ENCODE measurements at places on chromosomes 6 and 20.

DNA sequence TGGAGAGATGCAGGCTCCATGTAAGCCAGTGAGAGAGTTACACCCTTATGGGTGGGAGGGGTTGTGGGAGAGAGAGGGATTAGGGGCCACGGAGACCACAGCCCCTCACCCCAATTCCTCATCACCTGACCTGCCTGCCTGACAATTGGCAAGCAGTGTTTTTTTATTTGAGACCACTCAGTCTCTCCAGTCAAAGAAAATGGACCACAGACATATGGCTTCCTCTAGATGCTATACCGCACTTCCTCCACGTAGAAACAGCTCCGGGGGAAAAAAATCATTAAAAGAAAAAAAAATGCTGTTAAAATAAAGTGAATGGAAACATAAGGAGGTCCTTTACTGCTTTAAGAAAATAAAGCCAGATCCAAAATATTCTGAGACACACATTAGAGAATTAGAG, 152.7 kb downstream of the MYLK4 start:
- DNase-seq = no peak

- no peak for DNase-seq
Measured at GRCh38 chr6:10310826-10311225, 104.0 kb downstream of the TFAP2A start.

DNA sequence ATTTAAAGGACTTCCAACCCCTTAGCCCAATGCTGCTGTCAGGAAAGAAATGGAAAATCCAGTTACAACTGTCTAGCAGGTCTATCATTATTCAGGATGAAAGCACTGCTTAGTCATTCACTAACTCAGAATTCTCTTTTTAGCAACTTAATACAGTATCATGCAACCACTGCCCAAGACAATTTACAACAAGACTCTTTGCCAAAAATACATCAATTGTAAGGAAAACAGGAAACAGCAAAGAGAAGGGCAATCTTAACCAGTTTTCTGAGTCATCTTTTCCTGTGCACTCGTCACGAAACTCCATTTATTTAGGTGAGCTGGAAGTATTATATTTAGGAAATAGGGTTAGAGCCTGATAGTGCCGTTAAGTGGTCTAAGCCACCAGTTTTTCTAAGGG, 1197.7 kb upstream of the CITED2 start:
- no peak for DNase-seq

GRCh38 chr6:87858440-87858839, 156.4 kb upstream of the AKIRIN2 start:
- no peak for DNase-seq

DNA sequence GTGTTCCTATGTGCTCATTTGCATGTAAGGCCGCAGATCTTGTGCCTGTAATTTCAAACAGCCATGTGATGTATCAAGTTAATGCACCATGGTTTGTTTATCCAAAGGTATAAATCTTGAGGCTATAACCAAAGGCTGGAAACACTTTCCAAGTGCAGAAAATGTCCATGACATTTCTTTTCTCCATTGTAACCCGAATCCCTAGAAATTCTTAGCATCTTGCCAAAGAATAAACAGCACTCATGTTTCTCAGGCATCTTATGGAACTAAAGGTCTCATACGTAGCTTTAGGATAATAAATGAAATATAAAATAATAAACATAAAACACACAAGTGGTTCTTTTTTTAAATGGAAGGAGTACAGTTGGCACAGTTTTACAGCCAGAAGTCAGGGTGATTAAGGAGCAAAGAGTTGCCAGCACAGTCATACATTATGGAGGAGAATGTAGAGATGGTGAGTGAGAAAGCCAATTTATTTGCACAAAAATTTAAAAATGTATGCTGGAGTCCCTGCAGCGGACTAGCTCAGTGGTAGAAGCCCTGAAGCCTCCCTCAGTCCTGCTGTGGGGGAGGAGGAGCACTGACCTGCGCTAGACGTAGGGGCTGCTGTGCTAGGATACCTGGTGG, 18.0 kb downstream of the CDH26 start:
- no peak for DNase-seq

DNA sequence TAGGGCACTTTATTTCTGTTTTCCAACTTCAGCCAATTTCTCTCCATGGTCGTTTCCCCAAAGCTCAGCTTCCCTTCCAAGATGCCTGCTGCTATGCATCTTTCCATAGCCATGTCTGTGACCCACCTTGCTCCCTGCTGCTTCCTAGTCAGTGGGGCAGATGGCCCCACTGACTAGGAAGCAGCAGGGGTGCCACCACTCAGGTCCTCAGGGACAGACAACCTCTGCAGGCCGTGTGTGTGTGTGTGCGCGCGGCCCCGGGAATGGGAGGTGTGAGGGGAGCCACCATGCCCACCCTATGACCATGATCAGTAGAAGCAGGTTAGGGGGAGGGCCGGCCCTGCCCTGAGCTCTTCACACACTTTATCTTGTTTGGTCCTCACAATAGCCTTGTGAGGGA, 2.7 kb upstream of the IP6K3 start:
- no peak for DNase-seq

- no peak for DNase-seq
Measured at GRCh38 chr6:132310921-132311320, 90.4 kb downstream of the MOXD1 start.

- no peak for DNase-seq
Measured at GRCh38 chr6:79671600-79672266, 40.6 kb downstream of the SH3BGRL2 start.

GRCh38 chr6:52545406-52546119, 31.3 kb downstream of the TRAM2 start:
- DNase-seq = no peak

- DNase-seq = peak; percentile 78
Measured at GRCh38 chr6:21588481-21589351, 4.8 kb upstream of the SOX4 start.

DNA sequence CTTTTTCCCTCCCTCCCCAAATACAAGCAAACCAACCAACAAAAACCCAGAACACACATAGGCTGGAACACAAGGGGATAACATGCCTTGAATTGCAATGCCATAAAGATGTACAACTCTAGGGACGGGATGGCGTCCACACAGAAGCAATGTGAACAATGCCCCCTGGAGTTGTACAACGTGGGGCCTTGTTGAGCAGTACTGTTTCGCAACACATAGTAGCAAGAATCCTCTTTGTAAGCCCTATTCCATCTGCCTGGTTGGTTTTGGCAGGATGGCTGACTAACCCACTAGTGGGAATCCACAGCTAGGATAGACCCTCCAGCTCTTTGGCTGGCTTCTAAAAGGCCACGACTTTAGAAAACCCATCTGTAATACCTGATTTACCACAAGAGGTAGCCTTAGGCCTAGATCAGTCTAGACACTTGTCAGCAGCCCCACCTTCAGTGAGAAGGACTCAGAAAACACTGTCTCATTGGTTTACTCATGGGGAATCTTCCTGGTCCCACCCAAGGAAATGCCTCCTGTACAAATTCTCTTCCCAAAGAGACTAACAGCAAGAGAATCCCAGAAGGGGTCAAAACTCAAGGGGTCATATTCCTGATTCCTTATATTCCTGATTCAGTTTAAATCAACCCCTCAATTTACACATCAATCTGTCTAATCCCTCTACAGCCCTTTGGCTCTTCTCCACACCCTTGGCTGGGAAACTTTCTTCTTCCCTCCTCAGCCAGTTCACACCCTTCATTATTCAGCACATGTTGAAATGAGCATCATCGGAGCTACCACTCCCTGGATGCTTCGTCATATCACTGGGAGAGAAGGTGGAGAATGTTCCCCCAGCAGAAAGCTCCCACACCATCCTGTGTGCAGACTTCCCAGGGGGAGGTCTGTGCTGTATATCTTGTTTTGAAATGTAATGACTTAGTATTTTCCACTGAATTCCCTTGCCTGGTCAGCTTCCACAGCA, 622.4 kb upstream of the FLRT3 start:
- DNase-seq = no peak

DNA sequence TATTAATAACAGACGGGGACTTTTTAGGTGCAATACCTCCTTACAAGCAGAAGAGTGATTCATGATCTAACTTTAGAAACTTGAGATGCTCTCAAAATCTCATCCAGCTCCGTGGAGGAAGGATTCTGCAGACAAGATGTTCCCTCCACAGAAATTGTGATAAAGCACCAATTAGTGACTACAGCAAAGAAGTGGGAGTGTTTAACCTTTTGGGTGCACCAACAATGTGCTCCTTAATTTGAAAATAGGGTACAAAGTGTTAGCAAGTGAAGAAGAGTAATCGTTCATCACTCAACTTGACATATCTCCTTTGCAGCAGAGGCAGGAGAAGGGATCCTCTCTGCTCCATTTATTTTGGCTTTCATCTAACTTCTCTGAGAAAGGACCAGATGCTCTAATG, 22.8 kb upstream of the SCP2D1 start:
- peak; percentile 59 for DNase-seq

GRCh38 chr6:7098993-7099392, 8.8 kb upstream of the RREB1 start:
- no peak for DNase-seq

DNA sequence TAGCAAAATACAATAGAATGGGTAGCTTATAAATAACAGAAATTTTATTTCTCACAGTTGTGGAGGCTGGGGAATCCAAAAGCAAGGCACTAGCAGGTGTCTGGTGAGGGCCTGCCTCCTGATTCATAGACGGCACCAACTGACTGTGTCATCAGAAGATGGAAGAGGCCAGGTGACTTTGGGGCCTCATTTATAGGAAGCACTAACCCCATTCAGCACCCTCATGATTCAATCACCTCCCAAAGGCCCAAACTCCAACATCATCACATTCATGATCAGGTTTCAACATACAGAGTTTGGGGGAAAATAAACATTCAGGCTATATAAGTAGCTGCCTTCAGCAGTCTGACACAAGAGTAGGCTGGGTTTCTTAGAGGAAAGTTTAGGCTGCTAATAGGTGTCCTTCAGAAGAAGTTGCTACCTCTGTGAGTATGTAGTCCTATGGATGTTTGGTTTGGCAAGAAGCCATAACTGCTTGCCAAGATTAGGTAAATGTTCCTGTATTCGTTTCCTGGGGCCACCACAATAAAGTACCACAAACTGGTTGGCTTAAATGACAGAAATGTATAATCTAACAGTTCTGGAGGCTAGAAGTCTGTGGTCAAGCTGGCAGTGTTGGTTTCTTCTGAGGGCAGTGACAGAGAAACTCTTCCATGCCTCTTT, 48.8 kb downstream of the NT5E start:
- no peak for DNase-seq

DNA sequence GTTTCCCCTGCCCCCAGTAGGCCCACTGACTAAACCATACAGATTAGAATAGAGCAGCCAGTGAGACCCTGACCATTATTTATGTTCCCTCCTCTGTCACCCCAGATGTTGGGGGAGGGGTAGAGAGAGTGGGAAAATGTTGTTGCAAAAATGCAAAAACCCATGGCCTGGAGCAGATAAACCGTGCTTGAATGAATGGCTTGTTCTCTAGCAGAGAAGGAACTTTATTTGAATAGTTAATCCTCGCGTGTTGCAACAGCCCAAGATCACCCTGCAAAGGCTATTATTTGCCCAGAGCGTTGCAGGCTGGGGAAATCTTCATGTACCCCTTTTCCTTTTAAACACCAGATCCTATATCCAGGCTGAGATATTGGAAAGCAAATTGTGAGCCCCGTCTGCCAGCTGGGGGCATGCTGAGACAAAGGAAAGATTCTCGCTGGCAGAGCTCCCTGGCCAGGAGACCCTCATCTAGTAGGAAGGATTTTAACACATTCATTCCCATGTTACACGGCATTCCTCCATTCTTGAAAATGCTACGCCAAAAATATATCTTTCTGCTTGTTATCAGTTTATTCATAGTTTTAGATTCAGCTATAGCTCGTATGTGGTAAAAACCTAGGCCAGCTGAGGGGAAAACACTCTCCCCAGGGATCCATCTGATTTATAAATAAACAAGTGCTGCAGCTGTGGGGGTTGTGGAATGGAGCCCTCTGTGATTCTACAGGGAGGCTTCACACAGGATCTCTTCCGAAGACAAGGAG, 53.0 kb downstream of the LINC00237 start:
- peak; percentile 59 for DNase-seq

GRCh38 chr20:59471653-59472421, 132.5 kb upstream of the PHACTR3 start:
- DNase-seq = no peak

GRCh38 chr20:50286174-50286511, 95.5 kb downstream of the CEBPB start:
- DNase-seq = no peak

DNA sequence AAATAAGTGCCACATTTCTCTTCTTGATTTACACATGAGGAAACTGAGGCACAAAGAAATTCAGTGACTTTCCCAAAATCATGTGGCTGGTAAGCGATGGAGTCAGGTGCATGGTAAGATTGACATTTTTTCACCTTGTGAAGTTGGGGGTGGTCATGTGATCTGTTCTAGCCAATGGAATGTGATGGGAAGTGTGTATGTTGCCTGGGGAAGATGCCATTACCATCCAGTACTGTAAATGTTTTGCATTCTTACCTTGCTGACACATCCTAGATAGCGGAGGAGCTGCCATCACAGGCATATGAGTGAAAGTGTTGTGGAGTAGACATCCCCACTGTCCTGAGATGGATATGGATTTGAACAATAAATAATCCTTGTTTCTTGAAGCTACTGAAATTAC, 499.6 kb upstream of the SULF2 start:
- no peak for DNase-seq

- DNase-seq = peak; percentile 31
Measured at GRCh38 chr6:53906842-53907241, 112.0 kb downstream of the LRRC1 start.

GRCh38 chr6:453152-453551, 61.6 kb downstream of the IRF4 start:
- peak; percentile 81 for DNase-seq

DNA sequence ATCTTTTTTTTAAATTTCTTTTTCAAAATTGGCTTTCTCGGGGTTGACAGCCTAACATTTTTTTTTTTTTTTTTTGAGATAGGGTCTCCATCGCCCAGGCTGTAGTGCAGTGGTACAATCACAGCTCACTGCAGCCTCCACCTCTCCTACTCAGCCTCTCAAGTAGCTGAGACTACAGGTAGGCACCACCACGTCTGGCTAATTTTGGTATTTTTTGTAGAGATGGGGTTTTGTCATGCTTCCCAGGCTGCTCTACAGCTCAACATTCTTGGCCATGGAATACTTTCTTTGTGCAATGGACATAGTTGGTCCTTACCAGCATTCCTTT, 6.4 kb upstream of the CTNNBL1 start:
- DNase-seq = no peak

GRCh38 chr20:23195636-23196035, 109.5 kb upstream of the CD93 start:
- no peak for DNase-seq

GRCh38 chr6:96743496-96743895, 93.8 kb downstream of the GPR63 start:
- DNase-seq = no peak
